ENCODE measurements at places on chromosomes 4 and X.

DNA sequence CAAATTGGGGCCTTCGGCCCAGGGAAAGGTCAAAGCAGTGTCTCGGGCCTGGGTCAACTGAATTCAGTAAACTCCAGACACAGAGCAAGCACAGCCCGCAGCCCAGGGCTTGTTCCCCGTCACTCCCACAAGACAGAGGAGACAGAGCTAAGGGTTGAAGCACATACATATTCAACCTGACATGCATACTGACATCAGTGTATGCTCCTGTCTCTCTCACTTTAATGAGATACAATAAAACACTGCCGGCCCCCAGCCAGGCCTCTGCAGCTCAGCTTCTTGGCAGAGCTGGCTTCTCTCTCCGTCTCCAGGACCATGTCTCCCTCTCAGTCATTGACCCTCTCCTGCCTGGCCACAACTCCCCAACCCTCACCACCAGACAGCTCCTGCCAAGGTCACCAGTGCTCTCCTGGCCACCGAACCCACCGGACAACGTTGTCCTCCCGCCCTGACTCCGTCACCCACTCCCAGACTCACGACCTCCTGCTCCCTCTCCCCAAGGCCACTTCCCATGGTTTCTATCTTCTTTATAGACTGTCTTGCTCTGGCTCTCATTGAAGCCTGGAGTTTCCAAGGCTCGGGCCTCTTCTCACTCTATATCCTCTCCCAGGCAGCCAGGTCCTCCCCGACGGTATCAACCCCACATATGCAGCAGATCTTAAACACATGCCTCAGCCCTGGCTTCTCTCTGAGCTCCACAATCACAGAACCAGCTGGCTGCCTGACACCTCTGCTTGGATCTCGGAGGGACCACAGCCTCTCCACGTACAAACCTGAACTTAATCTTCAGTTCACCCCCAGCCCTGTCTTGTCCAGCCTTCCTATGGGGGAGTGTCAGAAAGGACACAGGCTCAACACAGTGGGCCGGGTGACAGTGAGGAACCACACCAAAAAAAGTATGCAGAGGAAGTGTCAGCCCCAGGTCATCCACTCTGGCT is 67.7 kb upstream of the C4orf50 start:
- no peak for DNase-seq

DNA sequence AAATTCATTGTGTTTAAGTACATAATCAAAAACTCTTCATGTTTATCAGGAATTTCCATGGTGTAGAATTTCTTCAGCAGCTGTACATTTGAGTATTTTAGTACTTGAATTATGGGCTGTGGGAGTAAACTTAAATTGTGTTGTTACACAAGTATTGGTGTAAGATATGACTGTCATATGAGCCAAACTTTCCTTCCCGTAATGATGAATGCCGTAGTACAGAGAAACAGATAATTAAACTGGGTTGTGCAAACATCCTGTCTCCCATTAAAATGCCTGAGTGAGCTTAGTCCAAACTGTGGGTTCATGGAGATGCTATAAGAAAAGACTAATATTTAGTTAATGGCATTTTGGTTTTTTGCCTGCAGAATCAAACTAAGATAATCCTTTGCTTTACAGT is 159.2 kb downstream of the SLC4A4 start:
- peak; percentile 3 for DNase-seq

GRCh38 chr4:139903845-139904244 is 238.2 kb downstream of the MGST2 start:
- DNase-seq: no peak

- peak; percentile 2 for DNase-seq
These were observed 115.7 kb upstream of the TEX13C start for GRCh38 chrX:125203737-125204578.

- no peak for DNase-seq
These were observed 14.9 kb downstream of the RNF150 start for GRCh38 chr4:141118381-141118780.

- no peak for DNase-seq
These were observed 71.3 kb upstream of the ACSL1 start for GRCh38 chr4:184896868-184897715.

DNA sequence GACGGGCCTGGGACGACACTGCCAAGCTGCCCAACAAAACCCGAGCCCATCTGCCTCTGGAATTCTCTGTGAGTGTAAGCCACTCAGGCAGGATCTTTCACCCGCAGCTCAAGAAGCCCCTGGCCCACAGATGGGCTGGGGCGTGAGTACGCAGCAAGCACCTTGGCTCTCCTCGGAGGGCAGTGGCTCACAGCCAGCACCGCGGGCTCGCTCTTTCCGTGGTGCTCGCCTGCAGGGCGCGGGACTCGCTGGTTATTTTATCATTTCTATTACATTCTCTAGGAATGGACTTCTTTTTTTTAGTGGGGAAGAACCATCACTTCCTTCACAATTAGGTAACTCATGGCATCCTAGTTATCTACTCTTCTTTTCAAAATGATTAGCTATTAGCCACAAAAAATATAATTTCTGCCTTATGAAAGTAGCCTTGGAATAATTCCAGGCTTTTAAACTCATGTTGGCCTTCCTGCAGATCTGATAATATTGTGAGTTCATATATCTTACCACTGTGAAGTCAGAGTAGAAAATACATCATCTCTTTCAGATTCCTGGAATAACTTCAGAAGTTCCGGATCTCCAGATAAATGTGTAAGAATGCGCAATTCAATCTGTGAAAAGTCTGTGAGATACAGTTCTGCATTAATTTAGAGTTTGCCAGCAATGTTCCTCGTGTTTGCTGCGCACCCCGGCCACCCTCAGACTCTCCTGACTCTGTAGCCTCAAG is 68.6 kb downstream of the NAT8L start:
- no peak for DNase-seq

DNA sequence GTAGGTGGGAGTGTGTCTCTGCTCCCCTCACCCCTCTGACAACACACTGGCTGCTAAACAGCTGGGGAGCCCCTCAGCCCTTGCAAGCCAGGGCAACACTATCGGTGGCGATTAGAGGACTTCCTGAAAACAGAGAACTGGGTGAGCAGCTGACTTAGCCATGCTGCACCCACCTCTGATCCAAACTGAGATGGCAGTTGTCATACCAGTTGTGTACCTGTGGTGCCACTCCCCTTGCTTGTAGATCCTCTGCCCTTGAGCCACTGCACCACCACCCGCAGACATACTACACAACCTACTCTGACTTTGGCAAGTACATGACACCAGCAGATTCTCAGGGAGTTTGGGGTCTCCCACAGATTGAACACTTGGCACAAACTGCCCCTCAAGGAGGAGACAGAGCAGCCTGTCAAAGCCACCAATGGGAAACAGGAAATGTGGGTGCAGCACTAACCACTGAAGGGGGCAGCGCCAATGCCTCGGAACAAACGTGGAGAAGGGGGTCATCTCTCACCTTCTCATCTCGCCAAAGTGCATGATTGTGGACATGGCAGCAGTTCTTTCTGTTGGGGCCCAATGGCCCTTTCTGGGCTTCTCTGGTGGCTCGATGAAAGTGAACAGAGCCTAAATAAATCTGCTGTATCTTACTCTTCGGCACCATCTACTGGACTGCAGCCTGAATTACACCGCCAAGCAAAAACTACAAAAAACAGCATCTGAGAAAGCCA is 119.8 kb downstream of the NEK1 start:
- DNase-seq: peak; percentile 64

- DNase-seq: no peak
These were observed 137.6 kb upstream of the SPIN4 start for GRCh38 chrX:63488546-63489373.

DNA sequence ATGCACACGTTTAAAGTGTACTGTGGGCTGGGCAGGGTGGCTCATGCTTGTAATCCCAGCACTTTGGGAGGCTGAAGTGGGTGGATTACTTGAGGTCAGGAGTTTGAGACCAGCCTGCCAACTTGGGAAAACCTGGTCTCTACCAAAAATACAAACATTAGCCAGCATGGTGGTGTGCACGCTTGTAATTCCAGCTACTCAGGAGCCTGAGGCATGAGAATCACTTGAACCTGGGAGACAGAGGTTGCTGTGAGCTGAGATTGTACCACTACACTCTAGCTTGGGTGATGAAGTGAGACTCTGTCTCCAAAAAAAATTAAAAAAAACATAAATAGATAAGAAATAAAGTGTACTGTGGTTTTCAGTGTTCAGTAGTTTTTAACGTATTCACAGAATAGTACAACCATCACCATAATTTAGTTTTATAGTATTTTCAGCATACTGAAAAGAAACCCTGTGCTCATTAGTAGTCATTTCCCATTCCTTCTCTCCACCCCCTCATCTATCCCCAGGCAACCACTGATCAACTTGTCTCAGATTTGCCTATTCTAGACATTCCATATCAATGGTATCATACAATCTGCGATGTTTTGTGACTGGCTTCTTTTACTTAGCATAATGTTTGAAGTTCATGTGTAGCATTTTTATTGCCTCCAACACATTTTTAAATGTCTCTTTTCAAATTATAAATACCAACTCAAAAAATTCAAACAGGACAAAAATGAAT is 19.1 kb downstream of the SLAIN2 start:
- DNase-seq: peak; percentile 65

Data from AG08395 (cell line).